Stimulated activated CD8-positive, alpha-beta memory T cell treated with anti-CD3 and anti-CD28 coated beads, Interleukin-7, amount 100 ng/mL, for 4 hours (primary cell): ENCODE measurements at places on chromosomes 13 and 19.

DNA sequence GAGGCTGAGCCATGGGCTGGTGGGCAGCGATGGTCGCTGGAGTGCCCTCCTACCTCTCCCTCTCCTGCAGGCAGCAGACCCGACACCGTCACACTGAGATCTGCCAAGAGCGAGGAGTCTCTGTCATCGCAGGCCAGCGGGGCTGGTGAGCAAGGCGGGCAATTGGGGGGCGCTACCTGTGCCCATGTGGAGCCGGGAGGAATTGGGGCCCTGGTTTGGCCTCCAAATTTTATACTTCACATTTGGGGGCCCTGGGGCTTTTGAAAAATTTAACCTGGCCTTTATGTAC lies 9.9 kb downstream of the ARHGAP33 start:
- DNase-seq, result no peak

GRCh38 chr13:106362707-106363106 lies 172.8 kb downstream of the EFNB2 start:
- no peak for DNase-seq

GRCh38 chr13:32311188-32311897 lies 3.8 kb downstream of the ZAR1L start:
- no peak for DNase-seq

DNA sequence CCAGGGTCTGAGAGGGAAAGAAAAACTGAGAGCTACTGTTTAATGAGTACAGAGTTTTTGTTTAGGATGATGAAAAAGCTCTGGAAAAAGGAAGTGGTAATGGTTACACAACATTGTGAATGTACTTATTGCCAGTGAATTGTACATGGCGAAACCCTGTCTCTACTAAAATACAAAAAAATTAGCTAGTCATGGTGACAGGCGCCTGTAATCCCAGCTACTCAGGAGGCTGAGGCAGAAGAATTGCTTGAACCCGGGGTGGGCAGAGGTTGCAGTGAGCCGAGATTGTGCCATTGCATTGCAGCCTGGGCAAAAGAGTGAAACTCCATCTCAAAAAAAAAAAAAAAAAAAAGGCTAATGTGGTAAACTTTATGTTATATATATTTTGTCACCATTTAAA lies 96.3 kb downstream of the VWA8 start:
- no peak for DNase-seq

DNA sequence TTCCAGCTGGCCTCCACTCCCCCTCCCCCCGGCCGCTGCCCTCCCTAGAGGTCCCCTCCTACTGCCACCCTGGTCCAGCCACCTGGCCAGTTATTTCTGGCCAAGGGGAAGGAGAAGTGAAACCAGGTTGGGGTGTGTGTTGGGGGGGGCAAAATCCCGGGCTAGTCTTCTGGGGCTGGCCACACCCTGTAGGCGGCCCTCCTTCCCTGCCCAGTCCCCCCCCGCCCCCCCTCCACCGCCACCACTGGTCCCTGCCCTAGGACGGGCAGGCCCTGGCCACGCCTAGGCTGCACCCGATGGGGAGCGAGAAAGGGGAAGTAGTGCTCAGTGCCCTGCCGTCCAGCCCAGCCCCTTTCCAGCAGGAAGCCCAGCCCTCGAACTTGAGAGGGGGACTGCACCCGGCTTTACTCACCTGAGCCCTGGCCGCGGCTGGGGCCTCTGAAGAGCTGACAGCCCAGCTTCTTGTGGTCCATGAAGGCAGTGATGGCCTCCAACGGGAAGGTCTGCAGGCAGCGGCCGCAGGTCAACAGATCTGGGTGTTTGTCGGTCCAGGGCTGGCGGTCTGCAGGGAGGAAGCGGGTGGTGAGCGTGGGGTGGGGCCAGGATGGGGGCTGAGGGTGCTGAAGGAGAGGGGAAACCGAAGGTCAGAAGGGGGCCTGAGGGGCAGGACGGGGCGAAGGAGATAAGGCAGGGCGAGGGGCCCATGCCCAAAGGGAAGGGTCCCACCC lies 813 bp downstream of the ZNF296 start:
- DNase-seq, result no peak

DNA sequence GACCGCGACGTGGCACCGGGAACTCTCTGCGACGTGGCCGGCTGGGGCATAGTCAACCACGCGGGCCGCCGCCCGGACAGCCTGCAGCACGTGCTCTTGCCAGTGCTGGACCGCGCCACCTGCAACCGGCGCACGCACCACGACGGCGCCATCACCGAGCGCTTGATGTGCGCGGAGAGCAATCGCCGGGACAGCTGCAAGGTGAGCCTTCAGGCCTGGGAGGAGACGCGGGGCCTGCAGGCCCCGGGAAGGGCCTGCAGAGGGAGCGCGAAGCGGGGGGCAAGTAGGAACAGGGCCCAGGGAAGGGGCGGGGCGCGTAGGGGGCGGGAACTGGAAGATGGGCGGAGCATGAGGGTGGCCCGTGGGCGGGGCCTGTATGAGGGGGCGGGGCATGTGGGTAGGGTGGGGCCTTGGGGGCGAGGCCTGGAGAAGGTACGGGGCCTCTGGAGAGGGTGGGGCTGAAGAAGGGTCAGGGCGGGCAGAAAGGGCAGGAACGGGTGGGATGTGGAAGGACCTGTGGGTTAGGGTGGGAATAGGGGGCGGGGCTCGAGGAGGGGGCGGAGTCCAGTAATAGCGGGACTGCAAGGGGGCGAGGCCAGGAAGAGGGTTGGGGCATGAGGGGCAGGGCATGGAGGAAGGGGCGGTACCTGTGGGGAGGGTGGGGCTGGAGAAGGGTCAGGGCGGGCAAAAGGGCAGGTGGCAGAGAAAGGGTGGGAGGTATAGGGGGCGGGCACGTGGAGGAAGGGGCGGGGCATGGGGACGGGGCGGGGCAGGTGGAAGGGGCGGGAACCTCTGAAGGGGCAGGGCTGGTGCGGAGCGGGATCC lies 2.5 kb downstream of the CFD start:
- peak; percentile 51 for DNase-seq
